ENCODE measurements at places on chromosomes 7 and 10.

DNA sequence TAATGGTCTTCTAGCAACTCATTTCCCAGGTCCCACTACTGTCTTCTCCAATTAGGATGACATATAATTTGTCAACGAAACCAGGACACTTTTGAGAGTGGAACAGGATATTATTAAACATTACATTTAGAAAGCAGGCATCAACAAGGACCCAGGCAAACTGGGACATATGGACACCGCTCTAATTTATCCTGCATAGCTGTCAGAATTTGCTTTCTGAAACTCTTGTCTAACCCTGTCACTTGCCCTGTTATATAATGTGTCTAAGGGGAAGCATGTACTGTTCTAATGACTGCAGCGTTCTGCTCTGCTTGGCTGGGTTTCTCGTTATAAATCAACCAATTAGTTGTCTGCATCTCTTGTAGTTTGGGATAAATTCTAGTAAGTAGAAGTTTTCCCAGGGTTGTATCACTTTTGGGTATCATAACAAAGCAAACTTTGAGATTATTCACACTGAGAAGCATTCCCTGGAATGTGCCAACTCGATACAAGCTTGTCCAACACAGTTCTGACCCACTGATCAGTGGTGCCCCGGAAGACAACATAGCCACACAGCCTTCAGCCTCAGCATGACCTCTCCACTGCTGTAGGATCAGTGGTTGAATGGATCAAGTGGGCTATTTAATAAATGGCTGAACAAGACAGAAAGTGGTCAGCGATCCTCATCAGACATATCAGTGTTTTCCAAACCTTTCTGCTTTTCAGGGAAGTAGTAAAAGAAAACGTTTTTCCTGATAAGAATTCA is 228.1 kb downstream of the KIF20B start:
- no peak for DNase-seq

DNA sequence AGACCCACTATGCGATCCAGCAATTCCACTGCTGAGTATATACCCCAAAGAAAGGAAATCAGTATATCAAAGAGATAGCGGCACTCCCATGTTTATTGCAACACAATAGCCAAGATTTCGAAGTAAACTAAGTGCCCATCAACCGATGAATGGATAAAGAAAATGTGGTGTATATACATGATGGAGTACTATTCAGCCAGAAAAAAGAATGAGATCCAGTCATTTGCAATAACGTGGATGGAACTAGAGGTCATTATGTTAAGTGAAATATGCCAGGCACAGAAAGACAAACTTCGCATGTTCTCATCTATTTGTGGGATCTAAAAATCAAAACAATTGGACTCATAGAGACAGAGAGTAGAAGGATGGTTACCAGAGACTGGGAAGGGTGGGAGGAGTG is 7.1 kb upstream of the NMT2 start:
- DNase-seq, result no peak

DNA sequence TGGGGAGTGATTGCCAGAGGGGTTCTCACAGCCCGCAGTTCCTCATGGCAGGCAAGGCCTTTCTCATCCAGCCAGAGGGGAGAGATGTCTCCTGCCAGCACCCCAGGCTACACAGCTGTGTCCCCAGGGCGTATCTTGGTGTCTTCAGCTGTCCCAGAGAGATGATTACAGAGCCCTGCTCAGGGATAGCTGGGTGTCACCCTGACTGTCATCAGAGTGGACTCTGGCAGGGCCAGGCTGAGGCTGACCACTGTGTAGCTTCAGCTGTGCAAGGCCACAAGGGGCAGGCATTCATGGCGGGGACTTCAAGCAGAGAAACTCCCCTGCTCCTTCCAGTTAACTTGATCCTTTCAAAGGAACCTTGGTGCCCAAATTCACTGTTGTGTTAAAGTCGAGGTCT is 124.2 kb downstream of the RGS10 start:
- DNase-seq, result no peak

- DNase-seq, result no peak
Observed at GRCh38 chr10:110344622-110345021, 39.9 kb upstream of the SMNDC1 start.

GRCh38 chr7:714251-714671 is 12.2 kb upstream of the DNAAF5 start:
- no peak for DNase-seq

DNA sequence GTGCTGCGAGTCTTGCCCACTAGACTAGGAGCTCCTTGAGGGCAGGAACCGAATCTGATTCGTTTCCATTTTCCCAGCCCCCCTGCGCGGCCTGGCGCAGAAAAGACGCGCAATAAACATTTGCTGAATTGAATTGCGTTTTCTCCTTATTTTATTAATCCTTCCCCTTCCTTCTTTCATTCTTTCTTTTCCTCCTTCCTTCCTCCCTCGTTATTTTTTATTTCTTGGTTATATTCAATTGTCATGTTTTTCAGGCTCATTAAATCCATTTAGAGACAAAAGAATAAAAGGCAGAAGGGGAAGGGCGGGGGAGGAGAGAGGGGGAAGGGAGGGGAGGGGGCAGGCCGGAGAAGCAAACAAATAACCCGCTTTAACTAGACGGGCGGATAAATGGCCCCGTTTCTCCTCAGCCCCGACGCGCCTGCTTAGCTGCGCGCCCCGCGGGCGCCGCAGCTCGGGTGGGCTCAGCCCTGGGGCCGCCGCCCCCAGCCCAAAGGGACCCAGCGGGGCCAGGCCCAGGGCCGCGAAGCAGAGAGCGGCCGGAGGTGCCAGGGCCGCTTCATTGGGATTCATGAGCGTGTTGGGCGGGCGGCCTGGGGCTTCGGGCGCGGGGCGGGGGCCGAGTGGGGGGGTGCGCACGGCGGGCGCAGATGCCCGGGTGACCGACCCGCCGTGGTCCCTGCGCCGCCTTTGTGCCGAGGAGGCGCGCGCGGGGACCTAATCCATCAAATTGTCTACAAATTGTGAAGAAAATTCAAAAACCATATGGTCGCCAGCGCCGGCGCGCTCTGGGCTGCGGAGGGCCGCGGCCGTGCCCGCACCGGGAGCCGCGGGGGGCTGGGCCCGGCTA is 5.0 kb downstream of the LBX1 start:
- no peak for DNase-seq

- DNase-seq, result peak; percentile 43
Observed at GRCh38 chr7:5532536-5533335, 109.1 kb upstream of the TNRC18 start.

DNA sequence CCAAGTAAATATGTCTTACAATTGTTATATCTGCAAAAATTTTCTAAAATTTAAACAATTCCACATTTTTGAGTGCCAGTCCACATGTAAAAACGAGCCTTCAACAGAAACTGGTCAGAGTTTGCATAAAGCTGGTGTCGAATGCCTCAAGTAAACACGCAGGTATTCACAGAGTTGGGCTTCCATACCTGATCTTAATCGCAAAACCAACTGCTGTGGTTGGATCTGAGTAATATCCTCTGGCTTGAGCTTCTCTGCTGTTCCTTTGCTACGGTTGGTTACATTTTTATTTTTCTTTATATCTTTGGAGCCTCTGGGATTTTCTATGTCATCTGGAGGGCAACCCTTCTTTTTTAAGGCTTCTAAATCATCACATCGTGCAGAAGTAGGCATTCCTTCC is 28.4 kb downstream of the ITGB1 start:
- DNase-seq, result no peak

DNA sequence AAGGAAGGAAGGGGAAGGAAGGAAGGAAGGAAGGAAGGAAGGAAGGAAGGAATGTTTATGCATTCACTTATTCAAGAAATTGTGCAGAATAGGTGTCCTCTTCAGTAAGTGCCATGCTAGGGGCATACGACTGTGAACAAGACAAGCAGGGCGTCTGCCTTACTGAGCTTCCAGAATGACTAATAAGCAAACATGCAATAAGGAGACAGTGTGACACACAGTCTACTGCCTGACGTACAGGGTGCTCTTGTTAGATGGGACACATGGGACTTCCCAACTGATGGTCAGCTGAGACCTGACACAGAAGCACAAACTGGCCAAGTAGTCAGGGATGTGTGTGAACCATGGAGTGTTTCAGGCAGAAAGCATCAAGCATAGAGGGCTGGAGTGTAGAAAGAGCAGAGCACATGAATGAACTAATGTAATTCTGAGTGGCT is 18.2 kb downstream of the DNAJC12 start:
- DNase-seq, result no peak

DNA sequence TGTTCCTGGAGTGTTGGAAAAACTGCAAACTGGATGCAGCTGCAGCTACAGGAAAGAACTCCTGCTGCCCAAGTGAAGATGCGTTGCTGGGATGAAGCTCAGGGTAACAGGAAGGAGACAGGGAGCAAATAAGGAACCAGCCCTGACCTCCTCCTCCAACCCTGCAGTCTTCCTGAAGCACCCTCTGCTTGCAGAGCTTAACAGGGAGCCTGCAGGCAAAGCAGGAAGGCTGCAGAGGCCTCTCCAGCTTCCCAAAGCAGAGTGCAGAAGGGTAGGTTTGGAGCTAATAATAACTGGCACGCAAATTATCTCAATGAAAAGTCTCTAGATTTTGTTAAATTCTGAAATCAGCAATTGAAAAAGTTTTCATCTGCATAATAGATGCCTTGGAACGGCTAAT is 92.5 kb downstream of the SORCS1 start:
- DNase-seq, result no peak

DNA sequence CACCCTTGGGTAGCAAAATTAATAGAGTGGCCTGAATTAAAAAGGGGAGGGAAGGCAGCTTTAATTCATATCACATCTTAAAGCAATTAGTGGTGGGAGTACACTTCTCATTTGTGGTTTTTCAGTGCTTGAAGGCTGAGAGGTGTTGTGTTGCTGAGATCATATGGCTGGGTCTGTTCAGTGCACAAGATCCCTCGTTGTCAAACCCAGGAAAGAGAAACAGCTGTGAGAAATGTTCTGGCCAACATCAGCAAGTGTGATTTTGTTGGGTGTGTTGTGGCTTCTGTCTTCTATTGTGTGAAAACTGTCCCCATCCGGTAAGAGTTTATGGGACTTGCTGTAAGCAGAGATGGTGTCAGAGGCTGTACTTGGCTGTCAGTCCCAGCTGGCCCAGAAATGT is 197.9 kb upstream of the BMPER start:
- no peak for DNase-seq

- no peak for DNase-seq
Observed at GRCh38 chr7:151873402-151873965, 3.4 kb downstream of the PRKAG2 start.

DNA sequence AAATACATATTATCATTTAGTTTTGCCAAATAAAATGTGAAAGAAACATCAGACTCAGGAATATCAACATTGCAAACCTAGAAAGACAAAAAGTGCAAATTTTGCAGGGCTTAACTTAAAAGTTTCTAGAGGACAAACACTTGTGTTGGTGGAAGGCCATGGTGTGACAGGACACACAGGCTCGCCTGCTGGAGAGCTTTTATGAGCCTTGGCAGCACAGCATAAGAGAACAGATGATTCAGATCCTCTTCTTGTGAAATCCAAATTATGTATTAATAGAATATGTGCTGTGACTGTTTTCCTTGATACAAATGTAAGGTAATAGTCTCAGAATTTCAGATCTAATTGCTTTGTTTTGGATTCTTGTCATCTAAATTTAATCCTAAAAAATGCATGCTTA is 72.9 kb upstream of the ABCB5 start:
- no peak for DNase-seq

GRCh38 chr10:63554657-63555056 is 33.5 kb downstream of the REEP3 start:
- DNase-seq, result peak; percentile 55

- no peak for DNase-seq
Observed at GRCh38 chr7:16849296-16850148, 32.3 kb downstream of the AGR3 start.

- no peak for DNase-seq
Observed at GRCh38 chr7:41492603-41493002, 210.3 kb downstream of the INHBA start.
